ENCODE measurements at places on chromosomes 16 and 17. TPM values are rescaled to one million over a fixed set of nuclear protein-coding genes. Genes with fewer than 3 reads are reported as not detected.

Gene AANAT
- 0.39 TPM for total RNA-seq

Gene KRTAP16-1
- total RNA-seq, result not detected

Gene TBKBP1
- 18.3 TPM for total RNA-seq

DNA sequence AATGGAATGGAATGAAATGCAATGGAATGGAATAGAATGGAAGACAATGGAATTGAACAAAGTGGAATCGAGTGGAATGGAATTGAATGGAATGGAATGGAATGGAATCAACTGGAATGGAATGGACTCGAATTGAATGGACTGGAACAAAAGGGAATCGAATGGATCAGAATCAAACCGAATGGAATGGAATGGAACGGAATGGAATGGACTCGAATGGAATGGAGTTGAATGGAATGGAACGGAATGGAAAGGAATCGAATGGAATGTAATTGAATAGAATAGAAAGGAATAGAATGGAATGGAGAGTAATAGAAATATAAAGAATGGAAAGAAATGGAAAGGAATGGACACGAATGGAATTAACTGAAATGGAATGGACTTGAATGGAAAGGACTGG, 475.2 kb upstream of the WSB1 start:
- H3K4me1 ChIP-seq, result no peaks in the 10 kb centered on the region
- H3K36me3 ChIP-seq, result no peaks in the 10 kb centered on the region
- no peak overlapping the region for H3K27ac ChIP-seq
- no peaks in the 10 kb centered on the region for H3K27me3 ChIP-seq
- no peak for DNase-seq
- H3K4me3 ChIP-seq, result no peak overlapping the region

DNA sequence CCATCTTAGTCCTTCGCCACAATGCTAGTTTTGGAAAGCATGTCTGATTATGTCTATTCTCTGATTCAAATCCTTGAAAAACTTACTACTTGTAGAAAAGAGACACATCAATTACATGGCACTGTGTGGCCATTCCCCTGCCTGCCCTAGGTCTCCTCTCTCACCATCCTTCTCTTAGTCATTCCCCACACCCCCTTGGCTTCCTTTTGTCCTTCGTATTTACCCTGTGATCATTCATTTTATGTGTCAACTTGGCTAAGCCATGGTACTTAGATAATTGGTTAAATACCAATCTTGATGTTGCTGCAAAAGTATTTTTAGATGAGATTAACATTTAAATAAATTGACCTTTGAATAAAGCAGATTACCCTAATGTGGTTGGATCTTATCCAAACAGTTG, 122.9 kb upstream of the CDH11 start:
- no peaks in the 10 kb centered on the region for H3K36me3 ChIP-seq
- H3K27me3 ChIP-seq, result peaks cover 2% of the 10 kb centered on the region
- H3K4me3 ChIP-seq, result no peak overlapping the region
- DNase-seq, result no peak

GRCh38 chr17:39928858-39929645, 1.5 kb downstream of the LRRC3C start:
- peaks cover 42% of the 10 kb centered on the region for H3K4me1 ChIP-seq
- H3K36me3 ChIP-seq, result no peaks in the 10 kb centered on the region
- peak overlapping the region; percentile 64 for H3K4me3 ChIP-seq
- DNase-seq, result no peak
- H3K27ac ChIP-seq, result no peak overlapping the region

DNA sequence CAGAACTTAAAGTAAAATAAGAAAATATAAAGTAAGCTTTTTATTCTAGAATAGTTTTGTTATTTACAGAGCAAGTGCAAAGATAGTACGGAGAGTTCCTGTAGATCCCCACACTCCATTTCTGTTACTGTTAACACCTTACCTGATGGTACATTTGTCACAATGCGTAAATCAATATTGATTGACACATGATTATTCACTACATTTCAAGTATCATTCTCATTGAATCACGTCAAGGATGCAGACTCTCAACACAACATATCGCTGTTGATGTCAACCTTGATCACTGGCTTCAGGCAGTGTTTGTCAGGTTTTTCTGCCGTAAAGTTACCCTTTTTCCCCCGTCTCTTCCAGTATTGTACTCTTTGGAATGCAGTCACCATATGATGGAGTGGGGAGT, 64.2 kb upstream of the WSCD1 start:
- H3K36me3 ChIP-seq, result no peaks in the 10 kb centered on the region
- peaks cover 3% of the 10 kb centered on the region for H3K27me3 ChIP-seq
- DNase-seq, result no peak

DNA sequence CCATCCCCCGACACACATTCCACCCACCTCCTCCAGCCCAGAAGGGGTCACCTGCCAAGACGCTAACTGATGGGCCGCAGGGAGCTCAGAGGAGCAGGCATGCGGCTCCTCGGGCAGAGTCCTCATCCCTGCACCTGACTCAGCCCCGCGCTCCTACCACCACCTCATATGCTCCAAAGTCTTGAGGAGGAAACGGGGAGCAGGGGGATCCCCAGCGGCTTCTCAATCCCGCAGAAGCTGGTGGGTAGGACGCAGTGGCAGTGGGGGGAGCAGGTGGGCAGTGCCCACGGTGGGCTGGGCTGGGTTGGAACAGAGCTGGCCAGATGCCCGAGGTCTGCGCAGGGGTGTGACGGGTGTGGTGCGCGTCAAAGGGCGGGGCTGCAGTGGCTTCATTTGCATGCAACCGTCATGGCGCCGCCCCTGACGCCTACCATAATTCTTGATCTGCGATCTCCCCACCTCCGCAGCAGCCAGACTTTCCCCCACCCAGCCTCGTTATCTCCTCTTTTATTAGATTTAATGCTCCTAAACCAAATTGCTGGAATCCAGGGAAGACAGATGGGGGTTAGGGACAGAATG, 39.0 kb upstream of the EMP2 start:
- H3K27me3 ChIP-seq, result peaks cover 3% of the 10 kb centered on the region
- DNase-seq, result no peak
- no peak overlapping the region for H3K27ac ChIP-seq

- H3K27me3 ChIP-seq, result no peaks in the 10 kb centered on the region
- H3K27ac ChIP-seq, result no peak overlapping the region
- H3K4me3 ChIP-seq, result no peak overlapping the region
Measured at GRCh38 chr16:11359370-11359769, 14.1 kb downstream of the RMI2 start.

DNA sequence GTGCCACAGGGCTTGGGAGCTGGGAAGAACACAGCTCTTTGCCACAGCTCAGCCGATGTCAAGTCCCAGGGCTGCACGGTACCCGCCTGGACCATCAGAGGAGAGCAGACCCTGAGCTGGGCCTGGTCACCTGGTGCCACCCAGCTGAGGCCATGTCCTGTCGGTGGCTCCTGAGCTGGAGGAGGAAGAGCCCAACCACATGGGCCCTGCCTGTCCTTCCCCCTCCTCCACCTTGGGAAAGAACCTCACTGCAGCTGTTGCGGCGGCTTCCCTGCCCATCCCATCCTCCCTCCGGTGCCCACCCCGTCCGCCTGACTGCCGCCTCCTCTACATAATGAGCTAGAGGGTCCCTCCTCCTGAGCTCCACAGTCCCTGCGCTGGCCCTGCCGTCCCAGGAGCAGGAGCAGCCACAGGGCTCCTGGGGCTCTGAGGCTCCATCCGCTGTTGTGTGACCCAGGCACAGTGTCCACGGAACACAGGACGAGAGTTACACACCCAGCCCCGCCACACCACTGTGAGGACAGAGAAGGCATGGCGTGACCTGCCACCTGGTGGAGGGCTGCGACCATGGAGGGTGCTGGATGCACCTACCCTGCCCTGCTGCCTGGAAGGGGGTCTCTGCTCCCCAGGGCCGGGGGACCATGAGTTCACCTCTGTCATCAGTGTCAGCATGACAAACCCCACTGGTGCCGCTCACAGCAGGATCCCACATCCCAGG, 21.4 kb upstream of the CHMP6 start:
- H3K27ac ChIP-seq, result no peak overlapping the region
- no peak overlapping the region for H3K4me3 ChIP-seq
- H3K36me3 ChIP-seq, result peaks cover 4% of the 10 kb centered on the region
- peaks cover 9% of the 10 kb centered on the region for H3K4me1 ChIP-seq

All from neural crest cell (in vitro differentiated cells).